ENCODE measurements at places on chromosomes 1 and 21.

GRCh38 chr1:240027059-240027462 lies 64.6 kb upstream of the FMN2 start:
- DNase-seq = no peak

- no peak for DNase-seq
Measured at GRCh38 chr1:220699044-220699443, 8.9 kb downstream of the C1orf115 start.

- no peak for DNase-seq
Measured at GRCh38 chr1:243663651-243664050, 186.4 kb downstream of the AKT3 start.

DNA sequence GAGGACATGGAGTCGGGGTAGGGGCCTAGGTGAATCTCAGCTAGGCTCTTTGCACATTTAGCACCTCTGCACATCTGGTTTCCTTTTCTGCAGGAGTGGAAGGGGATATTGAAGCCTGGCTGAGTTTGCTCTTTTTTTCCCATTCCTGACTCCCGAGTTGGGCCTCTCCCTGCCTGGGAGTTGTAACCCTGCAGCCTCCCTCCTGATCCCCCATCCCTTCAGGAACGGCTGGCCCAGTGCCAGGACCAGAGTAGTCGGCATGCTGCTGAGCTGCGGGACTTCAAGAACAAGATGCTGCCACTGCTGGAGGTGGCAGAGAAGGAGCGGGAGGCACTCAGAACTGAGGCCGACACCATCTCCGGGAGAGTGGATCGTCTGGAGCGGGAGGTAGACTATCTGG lies 836 bp downstream of the OLFML3 start:
- no peak for DNase-seq

GRCh38 chr1:155339515-155340097 lies 18.9 kb downstream of the RUSC1 start:
- DNase-seq = no peak

DNA sequence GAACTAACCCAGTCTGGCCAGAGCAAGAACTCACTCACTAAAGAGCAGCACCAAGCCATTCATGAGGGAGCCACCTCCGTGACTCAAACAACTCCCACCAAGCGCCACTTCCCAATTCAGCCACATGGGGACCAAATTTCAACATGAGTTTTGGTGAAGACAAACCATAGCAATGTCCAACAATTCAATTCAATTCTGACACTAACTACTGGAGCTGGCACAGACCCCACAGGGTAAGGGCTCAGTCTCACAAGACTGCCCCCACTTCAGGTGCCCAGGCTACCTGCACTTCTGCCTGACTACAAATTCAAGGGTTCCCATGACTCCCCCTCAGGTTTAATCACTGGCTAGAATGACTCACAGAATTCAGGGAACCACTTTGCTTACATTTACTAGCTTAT lies 48.8 kb upstream of the RAP1A start:
- DNase-seq = no peak

GRCh38 chr1:208525417-208525816 lies 281.2 kb upstream of the PLXNA2 start:
- DNase-seq = no peak

All from thoracic aorta (tissue), 2 donors.